Ovary (tissue), 10 donors: ENCODE measurements at places on chromosomes 2 and 18. TPM values are rescaled to one million over a fixed set of nuclear protein-coding genes. Genes with fewer than 3 reads are reported as not detected.

Gene HRH4
- not detected for total RNA-seq

Gene NEURL3
- total RNA-seq: not detected

GRCh38 chr2:54085069-54085468 is 30.3 kb upstream of the ACYP2 start:
- no peak overlapping the region for H3K27ac ChIP-seq
- H3K4me1 ChIP-seq: no peaks in the 10 kb centered on the region
- no peak overlapping the region for H3K4me3 ChIP-seq

DNA sequence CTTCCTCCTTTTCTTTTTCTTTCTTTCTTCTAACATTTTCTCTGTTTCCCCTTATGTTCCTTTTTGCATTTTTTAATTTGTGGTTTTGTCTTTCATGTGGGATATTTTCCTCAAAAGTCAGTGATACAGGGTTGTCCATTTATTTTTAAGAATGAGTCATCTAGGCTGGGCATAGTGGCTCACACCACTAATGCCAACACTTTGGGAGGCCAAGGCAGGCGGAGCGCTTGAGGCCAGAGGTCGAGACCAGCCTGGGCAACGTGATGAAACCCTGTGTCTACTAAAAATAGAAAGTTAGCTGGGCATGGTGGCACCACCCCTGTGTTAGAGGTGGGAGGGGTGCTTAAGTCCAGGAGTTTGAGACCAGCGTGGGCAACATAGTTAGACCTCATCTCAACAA is 35.8 kb downstream of the KATNAL2 start:
- no peak for DNase-seq
- H3K4me1 ChIP-seq: no peaks in the 10 kb centered on the region
- H3K27me3 ChIP-seq: no peaks in the 10 kb centered on the region
- H3K4me3 ChIP-seq: no peak overlapping the region

DNA sequence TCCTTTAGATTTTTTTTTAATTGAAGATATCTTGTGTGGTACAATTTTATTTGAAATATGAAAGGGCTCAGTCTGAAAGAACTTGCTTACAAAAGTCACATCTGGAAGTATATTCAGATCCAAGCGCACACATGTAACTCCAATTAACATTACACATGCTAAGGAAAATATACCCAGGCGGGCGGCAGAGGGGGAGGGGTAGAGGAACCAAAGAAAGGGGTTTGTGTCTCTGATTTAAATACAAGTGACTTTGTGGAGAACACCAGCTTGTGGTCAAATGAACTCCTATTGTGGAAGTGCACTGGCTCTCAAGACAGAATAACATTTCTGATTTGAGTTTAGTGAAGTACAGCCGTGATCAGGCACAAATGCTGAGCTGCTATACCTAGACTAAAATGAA is 280.2 kb upstream of the SOX11 start:
- DNase-seq: no peak
- H3K4me1 ChIP-seq: no peaks in the 10 kb centered on the region
- no peaks in the 10 kb centered on the region for H3K36me3 ChIP-seq
- H3K4me3 ChIP-seq: no peak overlapping the region
- H3K27ac ChIP-seq: no peak overlapping the region

GRCh38 chr2:181461056-181461997 is 4.1 kb downstream of the ITGA4 start:
- H3K36me3 ChIP-seq: no peaks in the 10 kb centered on the region
- H3K4me3 ChIP-seq: no peak overlapping the region
- H3K27me3 ChIP-seq: no peaks in the 10 kb centered on the region

Gene DUSP28
- total RNA-seq: 2.7 TPM
